DMS79 (cell line): ENCODE measurements at places on chromosomes 13 and 19.

GRCh38 chr13:44703371-44703770, 127.2 kb upstream of the TSC22D1 start:
- DNase-seq, result no peak

- no peak for DNase-seq
Observed at GRCh38 chr19:57363688-57364181, 384 bp downstream of the TRAPPC2B start.

DNA sequence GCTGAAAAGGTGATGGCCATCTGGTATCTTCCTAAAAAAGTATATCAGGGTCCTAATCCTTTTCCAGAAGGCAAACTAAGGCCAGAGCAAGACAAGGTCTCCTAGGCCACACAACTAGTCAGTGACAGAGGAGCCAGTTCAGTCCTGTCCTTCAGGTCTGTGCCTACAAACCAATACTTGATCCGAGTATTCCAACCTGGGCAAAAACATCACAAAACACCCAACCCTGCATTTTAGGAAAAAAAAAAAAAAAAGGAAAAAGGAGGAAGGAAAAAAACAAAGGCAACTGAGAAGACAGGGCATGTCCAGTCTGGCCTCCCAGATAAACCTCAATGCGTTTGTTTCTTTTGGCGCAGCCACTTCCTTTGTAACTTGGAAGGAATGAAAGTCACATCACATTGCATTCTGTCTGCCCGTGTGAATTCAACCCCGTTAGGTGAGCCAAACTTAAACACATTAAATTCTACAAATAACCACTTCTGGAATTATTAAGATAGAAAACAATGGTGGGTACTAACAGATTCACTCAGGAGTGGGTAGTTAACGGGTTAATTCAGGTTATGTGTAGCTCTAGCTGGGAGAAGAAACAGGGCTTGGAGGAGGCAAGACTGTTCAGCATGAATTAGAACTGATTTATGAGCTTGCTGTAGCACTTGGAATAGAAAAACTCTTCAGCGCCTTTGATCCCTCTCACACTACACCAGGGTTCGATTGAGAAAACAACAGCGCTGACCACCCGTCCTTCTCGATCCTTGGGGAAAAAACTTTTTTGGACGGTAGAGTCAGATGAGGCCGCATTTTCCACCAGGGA, 43.0 kb upstream of the HNRNPA1L2 start:
- peak; percentile 60 for DNase-seq

DNA sequence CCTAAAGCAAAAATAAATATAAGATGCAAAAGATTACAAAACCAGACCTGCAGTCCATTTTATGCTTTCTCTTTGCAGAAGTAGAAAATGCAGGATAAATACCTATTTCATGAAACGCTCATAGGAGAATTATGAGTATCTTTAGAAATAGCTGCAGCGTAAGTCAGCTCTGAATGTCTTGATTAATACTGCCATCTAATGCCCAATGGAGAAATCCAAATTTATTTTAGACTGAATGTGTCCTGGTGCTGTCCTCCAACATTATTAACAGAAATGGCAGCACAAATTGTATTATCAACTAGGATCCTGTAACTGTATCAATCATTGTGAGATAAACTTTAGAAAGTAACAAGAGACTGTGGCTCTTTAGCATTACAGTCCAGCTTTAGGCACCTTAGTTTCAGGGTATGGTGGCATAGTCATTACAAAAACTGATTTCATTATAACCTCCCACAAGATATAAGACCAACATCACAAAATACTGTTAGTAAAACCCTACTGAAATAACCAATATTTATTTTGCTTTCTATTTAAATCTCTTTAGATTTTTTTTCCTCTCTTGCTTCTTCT, 162.1 kb upstream of the MIR17HG start:
- DNase-seq, result no peak

GRCh38 chr13:114064450-114065140, 67.8 kb downstream of the RASA3 start:
- no peak for DNase-seq

- DNase-seq, result no peak
Observed at GRCh38 chr19:4075373-4075772, 8.7 kb upstream of the ZBTB7A start.

- DNase-seq, result no peak
Observed at GRCh38 chr19:43688059-43688701, 18.2 kb upstream of the PLAUR start.

- no peak for DNase-seq
Observed at GRCh38 chr13:34654647-34655046, 287.4 kb upstream of the NBEA start.

GRCh38 chr13:52053460-52053859, 29.0 kb downstream of the UTP14C start:
- DNase-seq, result no peak

GRCh38 chr13:42324704-42325103, 52.8 kb downstream of the AKAP11 start:
- DNase-seq, result no peak

DNA sequence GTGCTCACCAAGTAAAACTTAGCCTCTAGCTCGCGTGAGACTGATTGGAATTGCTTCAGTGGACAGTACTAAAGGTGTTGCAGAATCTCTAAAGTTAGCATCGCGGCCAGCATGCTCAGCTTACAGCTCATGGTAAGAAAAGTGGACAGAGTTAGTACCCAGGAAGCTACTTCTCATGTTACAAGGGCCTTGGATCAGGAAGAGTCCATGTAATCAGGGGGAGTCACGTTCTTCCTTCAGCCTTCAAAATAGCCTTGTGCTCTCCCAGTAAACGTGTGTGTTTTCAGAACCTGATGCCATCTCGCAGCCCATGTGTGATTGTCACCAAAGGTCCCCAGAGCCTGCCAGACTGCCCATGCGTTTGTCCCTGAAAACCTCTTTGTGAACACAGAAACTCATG, 195.8 kb upstream of the RNF113B start:
- no peak for DNase-seq

GRCh38 chr13:39375601-39376000, 227.4 kb downstream of the LHFPL6 start:
- DNase-seq, result no peak

- DNase-seq, result peak; percentile 28
Observed at GRCh38 chr19:2391118-2391725, 31.2 kb downstream of the TMPRSS9 start.

GRCh38 chr19:9041023-9041422, 30.8 kb upstream of the MUC16 start:
- no peak for DNase-seq

DNA sequence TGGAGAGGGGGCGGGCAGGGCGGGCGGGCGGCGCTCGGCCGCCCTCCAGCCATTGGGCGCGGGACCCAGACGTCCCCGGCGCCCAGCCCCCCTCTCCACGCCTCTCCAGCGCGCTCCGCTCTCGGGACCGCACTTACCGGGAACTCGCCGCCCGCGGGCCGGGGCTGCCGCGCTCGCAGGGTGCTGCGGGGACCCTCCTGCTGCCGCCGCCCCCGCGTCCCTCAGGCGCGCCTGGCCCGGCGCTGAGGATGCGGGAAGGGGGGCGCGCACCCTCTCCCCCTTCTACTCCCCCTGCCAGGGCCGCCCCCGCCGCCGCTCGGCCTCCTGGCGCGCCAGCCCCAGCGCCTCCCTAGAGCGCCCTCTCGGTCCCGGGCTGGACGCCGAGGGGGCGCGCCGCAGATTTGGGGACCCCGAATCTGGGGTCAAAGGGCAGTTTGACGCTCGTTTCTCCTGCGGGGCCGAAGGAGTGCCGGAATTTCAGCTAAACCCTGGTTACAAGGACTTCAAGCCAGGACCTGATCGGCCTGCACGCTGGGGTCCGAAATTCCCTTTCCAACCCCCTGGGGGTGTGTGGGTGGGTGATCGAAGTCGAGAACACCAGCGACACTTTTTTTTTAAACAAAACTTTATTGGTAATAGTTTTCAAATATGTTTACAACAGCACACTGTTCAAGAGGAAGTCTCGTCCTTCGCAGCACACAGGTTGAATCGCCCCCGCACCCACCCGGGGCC, 696 bp upstream of the SAMD1 start:
- DNase-seq, result no peak

DNA sequence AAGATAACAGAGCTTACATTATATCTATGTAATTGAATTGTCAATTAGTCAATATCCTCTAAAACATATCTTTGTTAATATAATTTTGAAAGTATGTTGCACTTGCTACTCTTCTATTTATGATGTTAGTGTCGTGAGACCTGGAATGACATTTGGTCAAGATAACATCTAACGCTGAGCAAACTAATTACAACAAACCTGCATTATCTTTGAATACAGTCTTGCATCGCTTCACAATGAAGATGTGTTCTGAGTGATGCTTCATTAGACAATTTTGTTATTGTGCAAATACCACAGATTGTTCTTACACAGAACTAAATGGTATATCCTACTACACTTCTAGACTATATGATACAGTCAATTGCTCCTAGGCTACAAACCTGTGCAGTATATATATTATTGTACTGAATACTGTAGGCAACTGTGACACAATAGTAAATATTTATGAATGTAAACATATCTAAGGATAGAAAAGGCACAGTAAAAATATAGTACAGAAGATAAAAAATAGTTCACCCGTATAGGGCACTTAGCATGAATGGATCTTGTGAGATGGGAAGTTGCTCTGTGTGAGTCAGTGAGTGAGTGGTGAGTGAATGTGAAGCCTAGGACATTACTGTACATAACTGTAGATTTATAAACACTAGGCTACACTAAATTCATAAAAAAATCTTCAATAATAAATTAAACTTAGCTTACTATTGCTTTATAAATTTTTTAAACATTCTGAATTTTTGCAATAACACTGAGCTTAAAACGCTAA, 1773.8 kb downstream of the PCDH9 start:
- no peak for DNase-seq

- DNase-seq, result no peak
Observed at GRCh38 chr13:32255724-32256109, 59.4 kb downstream of the ZAR1L start.

DNA sequence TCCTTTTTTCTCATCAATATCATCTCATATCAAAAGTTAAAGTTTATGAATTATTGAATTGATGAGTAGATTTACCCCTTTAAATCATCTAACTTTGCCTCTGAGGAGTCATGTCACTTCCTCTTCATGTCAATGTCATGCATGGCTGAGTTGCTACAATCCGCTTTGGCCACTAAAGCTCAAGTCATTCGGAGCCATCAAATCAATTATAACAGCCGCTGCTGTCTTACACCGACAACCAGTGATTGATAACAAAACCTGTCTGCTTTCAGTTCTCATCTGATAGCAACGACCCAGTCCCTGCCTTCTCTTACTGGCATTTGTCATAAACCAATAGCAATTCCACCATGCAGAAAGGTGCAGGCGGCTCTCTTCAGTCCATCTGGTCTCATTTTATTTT, 429.3 kb downstream of the DIAPH3 start:
- DNase-seq, result no peak

DNA sequence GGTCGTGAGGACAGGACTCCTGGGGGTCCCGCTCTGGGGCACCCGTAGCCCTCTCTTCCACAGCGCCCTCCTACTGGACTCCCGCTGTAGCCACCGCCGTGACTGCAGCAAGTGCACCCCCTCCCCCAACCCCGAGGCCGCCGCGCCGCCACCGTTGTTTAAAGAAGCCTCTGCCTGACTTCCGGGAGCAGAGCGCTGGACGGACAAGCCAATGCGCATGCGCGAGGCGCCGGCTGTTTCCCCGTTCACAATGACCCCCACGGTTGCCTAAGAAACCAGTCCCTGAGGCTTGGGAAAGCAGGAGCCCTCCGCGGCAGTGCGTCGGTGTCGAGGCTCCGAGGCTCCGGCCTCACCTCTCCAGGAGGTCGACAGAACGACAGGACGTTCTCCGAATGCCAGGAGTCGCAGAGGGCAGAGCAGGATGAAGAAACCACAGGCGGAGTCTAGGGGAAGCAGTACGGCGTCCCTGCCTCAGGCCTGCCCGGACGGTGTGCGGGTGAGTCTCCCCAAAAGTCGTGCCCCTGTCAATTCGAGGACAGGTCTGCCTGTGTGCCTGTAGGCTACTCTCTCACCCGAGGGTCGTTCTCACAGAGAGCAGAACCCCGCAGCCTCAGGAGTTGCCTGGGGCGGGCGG, 70.5 kb upstream of the ZNF420 start:
- DNase-seq, result no peak

GRCh38 chr13:112522578-112522977, 65.4 kb downstream of the TUBGCP3 start:
- DNase-seq, result no peak

GRCh38 chr13:23739596-23739995, 149.6 kb downstream of the MIPEP start:
- peak; percentile 60 for DNase-seq

DNA sequence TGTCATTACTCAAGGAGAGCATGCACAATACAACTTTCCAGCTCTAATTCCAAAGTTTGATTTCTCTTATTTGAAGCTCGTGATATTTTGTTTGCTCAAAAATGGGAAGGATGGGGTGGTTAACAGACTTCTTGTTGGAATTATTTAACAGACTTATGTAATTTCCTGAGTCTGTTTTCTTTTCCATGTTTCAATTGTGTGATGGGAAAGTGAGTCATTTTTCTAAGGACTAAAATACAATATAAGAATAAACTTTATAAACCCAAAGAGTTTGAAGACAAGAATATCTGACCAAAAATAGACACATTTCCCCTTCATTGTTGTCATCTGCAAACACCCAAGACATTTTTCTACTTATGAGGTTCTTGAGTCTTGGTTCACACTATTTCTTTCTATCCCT, 211.8 kb upstream of the SLITRK5 start:
- no peak for DNase-seq

- DNase-seq, result no peak
Observed at GRCh38 chr13:107819071-107819470, 396.3 kb downstream of the LIG4 start.

DNA sequence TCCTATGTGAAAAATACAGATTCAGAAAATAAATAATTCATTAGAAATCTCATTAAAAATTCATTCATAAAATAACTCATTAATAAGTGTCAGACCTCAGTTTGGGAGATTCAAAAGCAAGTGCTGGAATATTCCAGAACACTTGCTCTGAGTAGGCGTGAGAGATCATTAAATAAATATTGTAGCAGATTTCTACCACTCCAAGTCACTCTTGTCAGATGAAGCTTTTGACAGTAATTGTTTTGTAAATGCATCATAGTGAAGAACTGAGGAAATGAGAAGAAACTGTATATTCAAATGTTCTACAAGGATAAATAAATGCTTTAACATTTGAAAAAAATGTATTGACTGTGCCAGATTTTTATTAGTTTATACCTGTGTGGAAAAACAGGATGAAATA, 1228.1 kb downstream of the SLITRK1 start:
- DNase-seq, result no peak

DNA sequence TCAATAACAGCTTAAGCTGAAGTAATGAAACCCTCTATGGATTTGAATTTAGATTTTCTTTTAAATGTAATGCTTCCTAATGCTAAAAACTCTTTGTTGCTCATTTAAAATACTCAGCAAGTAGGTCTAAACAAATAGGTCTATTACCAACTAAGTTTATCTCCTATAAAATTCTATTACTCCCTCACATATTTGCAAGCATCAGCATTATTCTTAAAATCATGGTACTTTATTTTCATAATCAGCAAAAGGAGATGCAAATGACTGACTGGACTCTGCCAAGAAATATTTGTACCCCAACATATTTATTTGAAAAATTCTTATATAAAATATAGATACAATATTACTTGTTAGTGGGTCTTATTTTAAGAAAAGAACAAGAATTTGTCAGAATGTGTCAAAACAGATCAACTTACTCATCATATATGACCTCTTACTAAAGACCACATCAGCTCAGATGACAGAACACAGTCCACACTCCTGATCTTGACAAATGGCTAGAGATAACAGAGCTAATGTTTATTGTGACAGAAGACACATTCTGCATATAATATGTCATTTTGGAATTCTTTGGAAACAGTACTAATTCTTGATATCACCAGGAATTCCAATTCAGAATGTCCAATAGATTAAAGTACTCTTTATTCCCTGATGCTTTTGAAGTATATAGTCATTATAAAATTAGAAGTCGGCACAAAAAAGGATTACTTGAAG, 704.6 kb upstream of the PCDH9 start:
- DNase-seq, result no peak
